Calu3 (cell line): ENCODE measurements at places on chromosomes 3 and 15.

DNA sequence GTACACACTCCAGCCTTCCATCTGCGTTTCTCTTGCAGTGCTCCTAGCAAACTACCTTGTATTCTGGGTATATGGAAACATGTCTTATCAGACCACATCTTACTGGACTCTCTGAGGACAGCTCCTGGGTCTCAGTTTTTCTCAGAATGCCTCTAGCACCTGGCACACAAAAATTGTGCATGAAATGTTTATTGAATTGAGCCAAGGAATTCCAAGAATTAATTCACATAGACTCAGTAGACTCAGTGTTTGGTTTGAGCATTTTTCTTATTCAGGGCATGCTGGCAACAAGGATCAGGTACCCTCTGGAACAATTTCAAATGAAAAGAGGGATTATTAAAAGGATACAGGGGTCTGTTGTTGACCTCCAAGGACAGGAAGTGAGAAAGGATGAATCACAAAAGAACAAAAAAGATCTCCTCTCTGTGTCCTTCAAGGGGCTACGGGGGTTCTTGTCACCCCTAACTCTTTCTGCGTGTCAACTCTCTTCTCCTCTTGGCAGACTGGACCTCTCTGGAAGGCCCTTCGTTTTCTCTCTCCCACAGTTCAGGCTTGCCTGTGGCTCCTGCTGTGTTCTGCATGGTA is 270.0 kb upstream of the HES1 start:
- peaks cover 24% of the 10 kb centered on the region for H3K36me3 ChIP-seq
- no peak for DNase-seq
- H3K4me3 ChIP-seq: no peak overlapping the region
- H3K4me1 ChIP-seq: peaks cover 90% of the 10 kb centered on the region
- peak overlapping the region; percentile 35 for H3K27ac ChIP-seq
- H3K27me3 ChIP-seq: no peaks in the 10 kb centered on the region

DNA sequence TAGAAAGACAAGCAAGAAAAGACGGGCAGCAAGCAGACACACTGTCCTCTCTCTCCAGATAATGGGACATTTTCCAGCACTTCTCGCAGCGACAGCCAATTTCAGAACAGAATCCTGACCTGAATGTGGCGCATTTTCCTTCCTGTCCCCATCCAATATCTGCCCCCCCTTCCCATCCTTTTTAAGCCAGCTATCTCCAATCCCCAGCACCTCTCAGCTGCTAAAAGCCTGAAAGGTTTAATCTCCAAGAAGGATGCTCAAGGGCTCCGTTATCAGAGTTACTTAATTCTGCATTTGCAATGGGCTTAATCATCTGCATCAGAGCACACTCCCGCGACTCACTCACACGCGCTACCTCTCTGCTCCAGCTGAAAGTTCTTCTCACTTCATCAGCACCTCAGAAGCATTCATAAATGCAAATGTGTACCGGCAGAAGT is 50.5 kb downstream of the SRGAP3 start:
- no peak overlapping the region for H3K4me3 ChIP-seq
- H3K27me3 ChIP-seq: peaks cover 9% of the 10 kb centered on the region
- H3K27ac ChIP-seq: no peak overlapping the region
- H3K36me3 ChIP-seq: no peaks in the 10 kb centered on the region
- H3K4me1 ChIP-seq: no peaks in the 10 kb centered on the region

- H3K4me1 ChIP-seq: peaks cover 8% of the 10 kb centered on the region
- no peak for DNase-seq
- H3K36me3 ChIP-seq: no peaks in the 10 kb centered on the region
- H3K27ac ChIP-seq: peak overlapping the region; percentile 15
- no peak overlapping the region for H3K4me3 ChIP-seq
- H3K27me3 ChIP-seq: no peaks in the 10 kb centered on the region
Measured at GRCh38 chr3:191761906-191762305, 300.9 kb downstream of the PYDC2 start.

- no peaks in the 10 kb centered on the region for H3K27me3 ChIP-seq
- peaks cover 40% of the 10 kb centered on the region for H3K36me3 ChIP-seq
- DNase-seq: peak; percentile 97
- peak within 1 kb of the TSS; percentile 72 for H3K4me3 ChIP-seq
- H3K4me1 ChIP-seq: no peaks in the 10 kb centered on the region
Measured at GRCh38 chr3:48635222-48636021, at the start of gene SLC26A6. TSS of gene SLC26A6 (minus strand) at chr3:48635461. CDS start at chr3:48635393, 68 bp downstream.

- no peaks in the 10 kb centered on the region for H3K27me3 ChIP-seq
- no peak overlapping the region for H3K4me3 ChIP-seq
- H3K36me3 ChIP-seq: no peaks in the 10 kb centered on the region
- H3K27ac ChIP-seq: no peak overlapping the region
Measured at GRCh38 chr3:81929697-81930096, 168.3 kb upstream of the GBE1 start.

GRCh38 chr15:62546628-62547027 is 381.5 kb upstream of the C2CD4B start:
- H3K36me3 ChIP-seq: no peaks in the 10 kb centered on the region
- no peak for DNase-seq
- no peak overlapping the region for H3K27ac ChIP-seq
- peaks cover 17% of the 10 kb centered on the region for H3K4me1 ChIP-seq
- no peak overlapping the region for H3K4me3 ChIP-seq

- H3K4me1 ChIP-seq: no peaks in the 10 kb centered on the region
- no peak overlapping the region for H3K4me3 ChIP-seq
- no peak overlapping the region for H3K27ac ChIP-seq
- no peaks in the 10 kb centered on the region for H3K36me3 ChIP-seq
- no peaks in the 10 kb centered on the region for H3K27me3 ChIP-seq
Measured at GRCh38 chr3:22141769-22142168, 390.8 kb upstream of the ZNF385D start.

DNA sequence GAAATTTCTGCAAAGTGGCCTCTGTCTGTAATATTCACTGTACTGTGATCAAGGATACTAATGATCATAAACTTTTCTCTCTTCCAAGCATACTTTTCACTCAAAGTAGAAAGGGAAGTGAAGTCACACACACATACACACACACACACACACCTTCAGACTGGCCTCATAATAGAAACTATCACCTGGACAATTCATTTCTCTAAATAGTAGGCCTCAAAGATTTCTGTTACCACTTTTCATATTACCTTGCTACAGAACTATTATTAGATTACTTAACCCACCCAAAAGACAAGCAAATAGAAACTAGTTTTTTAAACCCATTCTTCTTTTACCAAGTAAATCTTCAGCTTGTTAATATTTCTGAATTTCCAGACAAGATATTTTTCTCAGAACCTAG is 12.2 kb downstream of the CPB1 start:
- no peak overlapping the region for H3K4me3 ChIP-seq
- H3K27ac ChIP-seq: no peak overlapping the region
- H3K36me3 ChIP-seq: no peaks in the 10 kb centered on the region

DNA sequence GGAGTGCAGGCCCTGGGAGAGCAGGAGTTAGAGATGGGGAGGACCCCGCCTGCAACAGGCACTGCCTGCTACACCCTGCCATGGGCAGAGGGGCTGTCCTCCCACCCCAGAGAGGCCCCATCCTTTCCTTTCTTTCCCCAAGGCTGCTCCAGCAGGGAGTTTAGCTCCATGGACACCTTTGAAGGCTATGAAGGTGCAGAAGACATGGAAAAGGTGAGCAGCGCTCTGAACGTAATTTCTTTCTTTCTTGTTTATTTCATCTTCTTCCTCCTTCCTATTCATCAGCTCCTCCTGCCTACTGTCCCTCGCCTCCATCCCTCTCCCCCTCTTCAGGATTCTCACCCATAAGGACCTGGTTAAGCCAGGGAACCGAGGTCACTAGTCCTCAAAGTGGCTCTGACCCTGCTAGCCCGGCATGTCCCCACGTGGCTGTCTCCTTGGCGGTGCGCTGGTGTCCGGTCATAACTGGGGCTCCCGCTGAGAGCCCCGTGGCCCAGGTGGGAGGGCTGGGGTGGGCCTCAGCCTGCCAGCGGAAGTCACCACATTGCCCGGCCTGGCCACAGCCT is 16.0 kb upstream of the ADIPOQ start:
- peaks cover 26% of the 10 kb centered on the region for H3K36me3 ChIP-seq
- H3K27ac ChIP-seq: no peak overlapping the region
- H3K27me3 ChIP-seq: peaks cover 77% of the 10 kb centered on the region
- DNase-seq: no peak
- H3K4me3 ChIP-seq: peak overlapping the region; percentile 55

DNA sequence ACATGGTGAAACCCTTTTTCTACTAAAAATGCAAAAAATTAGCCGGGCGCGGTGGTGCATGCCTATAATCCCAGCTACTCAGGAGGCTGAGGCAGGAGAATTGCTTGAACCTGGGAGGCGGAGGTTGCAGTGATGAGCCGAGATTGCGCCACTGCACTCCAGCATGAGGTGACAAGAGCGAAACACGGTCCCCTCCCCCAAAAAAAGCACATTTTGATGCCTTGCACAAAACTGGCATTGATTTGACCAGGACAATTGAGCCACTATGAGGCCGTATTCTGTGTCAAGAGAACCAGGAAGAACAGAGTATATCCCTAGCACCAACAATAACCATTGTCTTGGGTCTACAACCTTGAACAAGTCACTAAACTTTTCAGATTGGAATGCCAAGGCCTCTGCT is 50.6 kb downstream of the SH3BP5 start:
- no peaks in the 10 kb centered on the region for H3K36me3 ChIP-seq
- H3K27ac ChIP-seq: no peak overlapping the region
- no peaks in the 10 kb centered on the region for H3K27me3 ChIP-seq
- DNase-seq: no peak

- DNase-seq: peak; percentile 73
- no peaks in the 10 kb centered on the region for H3K27me3 ChIP-seq
- H3K27ac ChIP-seq: peak overlapping the region; percentile 75
- peaks cover 12% of the 10 kb centered on the region for H3K36me3 ChIP-seq
Measured at GRCh38 chr3:183295211-183295610, 42.2 kb downstream of the B3GNT5 start.
